ENCODE measurements at places on chromosomes 7 and 10.

- no peak for DNase-seq
These were observed 23.2 kb upstream of the AOAH start for GRCh38 chr7:36747280-36748016.

DNA sequence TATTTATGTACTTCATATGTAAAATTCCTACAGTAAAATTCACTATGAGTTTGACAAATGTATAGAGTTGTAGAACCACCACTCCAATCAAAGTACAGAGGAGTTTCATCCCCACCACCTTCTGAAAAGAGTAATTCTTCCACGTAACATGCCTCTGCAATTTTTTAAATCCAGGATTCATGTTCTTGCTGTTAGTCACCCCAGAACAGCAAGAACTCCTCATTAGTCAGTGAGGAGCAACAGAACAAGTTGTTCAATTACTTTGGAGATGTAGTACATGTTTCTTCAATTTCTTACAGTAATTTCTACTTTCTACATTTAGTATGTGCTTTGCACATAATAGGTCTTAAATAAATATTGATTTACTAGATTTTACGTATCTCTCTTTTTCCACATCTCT, 248.1 kb downstream of the ABCA13 start:
- no peak for DNase-seq

- no peak for DNase-seq
These were observed 375.0 kb upstream of the FZD8 start for GRCh38 chr10:36017137-36017536.

GRCh38 chr7:47709051-47709450, 127.1 kb upstream of the TNS3 start:
- peak; percentile 16 for DNase-seq

- no peak for DNase-seq
These were observed 141.2 kb downstream of the MLLT10 start for GRCh38 chr10:21675157-21675796.
